T-helper 9 cell (primary cell): ENCODE measurements at places on chromosomes 11 and 22.

DNA sequence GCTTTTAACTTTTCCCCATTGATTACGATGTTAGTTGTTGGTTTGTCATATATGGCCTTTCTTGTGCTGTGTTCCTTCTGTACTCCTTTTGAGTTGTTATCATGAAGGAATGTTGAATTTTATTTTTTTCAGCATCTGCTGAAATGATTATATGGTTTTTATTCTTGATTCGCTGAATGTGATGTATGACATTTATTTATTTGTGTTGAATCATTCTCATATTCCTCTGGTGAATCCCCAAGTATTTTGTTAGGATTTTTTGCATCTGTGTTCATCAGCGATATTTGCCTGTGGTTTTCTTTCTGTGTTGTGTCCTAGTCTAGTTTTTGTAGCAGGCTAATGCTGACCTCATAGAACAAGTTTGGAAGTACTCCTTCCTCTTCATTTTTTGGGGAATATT lies 78.2 kb downstream of the GGT1 start:
- DNase-seq: no peak

GRCh38 chr11:70031631-70032469 lies 46.3 kb upstream of the ANO1 start:
- DNase-seq: no peak

DNA sequence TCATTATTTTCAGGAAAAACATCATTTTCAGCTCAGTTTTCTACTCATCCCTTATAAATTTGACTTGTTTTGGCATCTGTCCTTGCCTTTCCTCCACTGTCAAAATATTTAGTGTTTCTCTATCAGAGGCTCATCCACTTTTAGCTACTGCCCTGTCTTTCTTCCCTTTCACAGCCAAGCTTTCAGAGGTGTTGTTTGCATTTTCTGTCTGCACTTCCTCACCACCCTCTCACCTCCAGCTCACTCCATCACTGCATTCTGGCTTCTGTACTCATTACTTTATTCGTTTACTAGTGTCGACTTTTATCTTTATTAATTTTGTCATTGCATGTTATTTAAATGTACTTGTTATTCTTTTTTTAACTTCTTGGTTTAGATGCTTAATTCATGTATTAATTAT lies 26.7 kb upstream of the NNMT start:
- no peak for DNase-seq

- no peak for DNase-seq
These were observed 28.4 kb upstream of the ARFGAP3 start for GRCh38 chr22:42885446-42885845.

DNA sequence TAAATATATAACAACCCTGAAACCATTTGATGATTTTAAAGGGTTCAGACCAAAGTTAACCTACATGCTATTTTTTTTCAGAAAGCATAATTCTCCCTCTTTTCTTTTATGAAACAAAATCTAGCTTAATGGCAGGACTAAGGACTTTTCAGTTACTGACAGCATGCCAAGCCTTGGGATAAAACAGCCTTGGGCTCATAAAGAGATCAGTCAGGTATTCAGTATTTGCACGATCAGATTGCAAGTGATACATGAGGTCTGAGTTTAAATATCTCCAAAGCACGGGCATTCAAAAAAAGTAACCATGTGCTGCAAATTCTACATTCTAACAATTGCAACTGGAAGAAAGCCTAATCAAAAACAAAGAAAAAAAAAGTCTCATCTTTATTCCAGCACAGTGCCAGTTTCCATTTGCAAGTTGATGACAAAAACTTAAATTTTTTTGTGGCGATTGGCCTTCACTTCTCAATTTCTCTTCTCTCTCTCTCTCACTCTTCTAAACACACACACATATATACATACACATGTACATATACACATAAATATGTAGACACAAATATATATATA lies 60.1 kb downstream of the CTSC start:
- no peak for DNase-seq

- no peak for DNase-seq
These were observed 20.7 kb downstream of the FZD4 start for GRCh38 chr11:86934582-86934900.

GRCh38 chr11:93099806-93100205 lies 98.0 kb downstream of the SLC36A4 start:
- no peak for DNase-seq

DNA sequence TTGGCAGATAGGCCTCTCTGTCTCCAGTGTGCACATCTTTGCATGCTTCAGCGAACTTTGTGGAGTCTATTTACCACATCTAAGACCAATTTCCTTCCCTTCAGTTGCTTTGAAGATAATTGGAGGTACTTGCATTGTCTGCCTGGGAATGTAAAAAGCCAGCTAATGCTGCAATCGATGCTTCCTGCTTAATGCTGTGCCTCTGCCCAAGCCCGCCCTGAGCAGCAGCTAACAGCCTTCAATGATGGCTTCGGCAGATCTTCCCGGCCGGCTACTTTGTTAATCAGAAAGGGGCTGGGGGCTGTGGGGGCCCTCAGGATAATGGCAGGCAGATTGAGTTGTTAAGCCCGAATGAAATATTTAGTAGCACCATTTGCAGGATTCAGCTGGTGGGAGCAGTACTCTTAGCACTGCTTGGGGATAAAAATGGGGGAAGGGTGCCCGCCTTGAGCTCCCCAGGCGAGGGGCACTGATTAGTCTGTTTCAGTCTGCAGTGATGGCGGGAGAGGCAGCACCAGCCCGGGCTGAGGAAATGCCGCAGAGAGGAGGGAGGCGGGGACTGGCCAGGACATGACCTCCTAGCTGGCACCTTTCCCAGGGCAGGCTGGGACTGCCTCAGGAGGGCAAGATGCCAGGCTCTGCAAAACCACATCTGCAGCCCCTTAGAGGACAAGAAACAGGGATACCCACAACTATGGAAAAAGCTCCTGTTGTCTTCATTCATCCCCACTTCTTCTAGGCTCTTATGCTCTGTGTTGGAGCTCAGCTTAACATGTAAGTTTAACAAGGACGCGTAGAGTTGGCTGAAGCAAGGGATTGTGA lies 460.0 kb downstream of the BUD13 start:
- DNase-seq: no peak

GRCh38 chr11:70569618-70569890 lies 171.2 kb downstream of the CTTN start:
- no peak for DNase-seq

GRCh38 chr11:133988686-133989410 lies 32.1 kb upstream of the IGSF9B start:
- DNase-seq: no peak

- no peak for DNase-seq
These were observed 38.6 kb downstream of the SERGEF start for GRCh38 chr11:17974246-17974645.

GRCh38 chr11:59900366-59901126 lies 22.0 kb downstream of the OOSP3 start:
- DNase-seq: no peak

DNA sequence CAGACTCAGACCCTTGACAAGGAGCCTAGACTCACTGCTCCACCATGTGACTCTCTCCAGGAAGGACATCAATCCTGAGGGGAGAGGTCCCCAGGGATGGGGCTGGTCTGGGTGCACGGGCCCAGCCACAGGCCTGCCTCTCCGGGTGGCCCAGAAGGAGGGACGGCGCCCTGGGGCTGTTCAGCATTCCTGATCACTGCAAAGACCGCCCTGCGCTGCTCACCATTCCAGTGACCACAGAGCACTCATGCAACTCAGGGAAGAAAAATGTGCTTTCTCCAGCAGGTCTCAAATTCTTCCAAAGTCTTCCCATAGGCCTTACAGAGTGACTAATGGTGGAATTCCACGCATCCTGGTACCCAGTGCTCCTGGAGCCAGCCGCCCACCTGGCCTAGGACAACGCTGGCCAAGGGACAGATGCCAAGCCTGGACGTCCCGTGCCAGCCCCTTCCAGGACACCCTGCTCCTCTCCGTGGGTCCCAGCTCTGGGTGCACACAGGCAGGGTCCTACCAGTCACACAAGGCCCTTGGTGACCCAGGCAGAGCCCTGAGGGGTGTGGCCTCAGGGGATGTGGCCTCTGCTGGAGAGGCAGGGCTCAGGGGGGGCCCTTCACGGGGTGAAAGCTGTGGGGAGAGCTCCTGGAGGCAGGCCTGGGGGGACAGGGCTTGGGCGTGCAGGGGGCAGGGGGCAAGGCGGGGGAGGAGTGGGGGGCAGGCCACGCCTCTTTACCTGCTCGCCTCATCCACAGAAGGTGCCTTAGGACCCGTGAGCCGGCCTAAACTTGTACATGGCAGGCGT lies 178.8 kb downstream of the IGLL1 start:
- DNase-seq: no peak
